ENCODE measurements at places on chromosomes 11 and 22.

- no peak for DNase-seq
These were observed 27.1 kb upstream of the MRGPRX2 start for GRCh38 chr11:19087658-19088057.

GRCh38 chr22:47091246-47091651 is 328.8 kb downstream of the TBC1D22A start:
- DNase-seq: no peak

GRCh38 chr22:33081686-33082590 is 23.8 kb upstream of the SYN3 start:
- DNase-seq: no peak

- DNase-seq: no peak
These were observed 70.1 kb downstream of the FAM181B start for GRCh38 chr11:82663535-82663934.

GRCh38 chr11:122627745-122628144 is 27.8 kb upstream of the UBASH3B start:
- no peak for DNase-seq

- no peak for DNase-seq
These were observed 44.5 kb downstream of the WEE1 start for GRCh38 chr11:9617940-9618339.

GRCh38 chr22:48906216-48906835 is 921.3 kb downstream of the BRD1 start:
- no peak for DNase-seq

GRCh38 chr11:102413497-102413896 is 39.1 kb downstream of the TMEM123 start:
- DNase-seq: no peak

- DNase-seq: no peak
These were observed 6.7 kb upstream of the C1QTNF6 start for GRCh38 chr22:37194750-37195149.

GRCh38 chr11:46865340-46865739 is 19.3 kb upstream of the CKAP5 start:
- no peak for DNase-seq

- no peak for DNase-seq
These were observed 11.2 kb upstream of the RBM4B start for GRCh38 chr11:66688561-66689534.

DNA sequence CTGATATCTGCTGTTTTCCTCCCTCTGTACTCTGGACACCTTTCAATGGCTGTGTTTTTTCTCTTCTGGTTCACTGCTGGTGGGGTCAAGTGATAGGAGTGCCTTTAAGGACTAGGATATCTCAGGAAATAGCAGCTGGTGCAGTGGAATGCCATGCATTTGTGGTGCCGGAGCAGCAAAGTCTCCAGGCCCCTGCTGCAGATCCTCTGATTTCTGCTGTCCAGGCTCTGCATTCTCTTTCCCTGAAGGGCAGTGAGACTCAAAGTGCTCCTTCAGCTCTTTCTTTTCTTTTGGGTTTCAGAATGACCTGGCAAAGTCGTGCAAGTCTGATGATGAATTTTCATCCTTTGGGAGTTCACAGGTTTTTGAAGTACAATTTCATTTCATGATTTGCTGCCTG is 774.3 kb downstream of the FAM181B start:
- DNase-seq: no peak

GRCh38 chr22:37088108-37088605 is 21.4 kb downstream of the TMPRSS6 start:
- no peak for DNase-seq

- no peak for DNase-seq
These were observed 15.0 kb downstream of the RBX1 start for GRCh38 chr22:40965936-40966725.

DNA sequence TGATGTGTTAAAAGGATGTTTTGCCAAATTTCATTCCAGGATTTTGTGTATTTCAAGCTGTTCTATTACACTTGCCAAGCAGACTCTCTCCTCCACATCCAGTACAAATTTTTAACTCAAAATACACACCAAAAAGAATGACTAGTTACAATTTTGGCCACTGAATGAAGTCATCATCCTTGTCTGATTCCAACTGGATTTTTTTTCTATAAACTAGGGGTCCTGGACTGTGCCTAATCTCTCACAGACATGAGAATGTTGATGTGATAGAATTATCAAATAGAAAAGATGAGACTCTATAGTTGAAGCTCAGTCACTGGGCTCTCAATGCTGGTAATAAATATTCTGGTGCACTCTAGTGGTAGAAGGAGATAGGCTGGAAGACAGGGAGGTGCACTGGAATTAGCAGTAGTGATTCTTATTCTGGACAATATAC is 85.8 kb downstream of the FANCF start:
- DNase-seq: no peak

DNA sequence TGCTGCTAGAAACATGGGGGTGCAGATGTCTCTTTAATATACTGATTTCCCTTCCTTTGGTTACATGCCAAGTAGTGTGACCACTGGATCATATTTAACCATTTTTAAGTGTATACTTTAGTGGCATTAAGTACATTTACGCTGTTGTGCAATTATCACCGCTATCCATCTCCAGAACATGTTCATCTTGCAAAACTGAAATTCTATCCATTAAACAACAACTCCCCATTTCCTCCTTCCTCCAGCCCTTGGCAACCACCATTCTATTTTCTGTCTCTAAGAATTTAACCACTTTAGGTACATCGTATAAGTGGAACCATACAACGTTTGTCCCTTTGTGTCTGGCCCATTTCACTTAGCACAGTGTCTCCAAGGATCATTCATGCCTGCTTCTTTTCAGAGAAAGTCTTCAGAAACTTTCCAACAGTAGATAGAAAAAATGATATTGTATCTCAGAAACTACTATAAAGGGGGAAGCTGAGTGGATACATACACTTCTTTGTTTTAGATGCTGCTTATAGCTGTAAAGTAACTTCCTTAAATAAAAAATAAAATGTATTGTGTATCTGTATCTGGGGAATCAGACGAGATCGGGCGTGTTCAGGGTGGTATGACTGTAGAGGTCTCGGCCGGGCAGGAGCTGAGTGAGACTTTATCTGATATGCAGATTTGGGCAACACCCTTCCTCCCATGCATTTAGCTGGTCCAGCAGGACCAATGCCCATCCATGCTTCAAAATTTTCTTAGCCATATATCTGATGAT is 44.6 kb upstream of the ZBED5 start:
- no peak for DNase-seq

GRCh38 chr11:57622263-57622662 is 24.8 kb downstream of the SERPING1 start:
- DNase-seq: no peak

GRCh38 chr11:118663381-118663780 is 16.1 kb downstream of the TREH start:
- DNase-seq: no peak

GRCh38 chr11:96366024-96366423 is 23.0 kb upstream of the MAML2 start:
- DNase-seq: no peak
